SHP77 (cell line): ENCODE measurements at places on chromosomes 3 and 15.

DNA sequence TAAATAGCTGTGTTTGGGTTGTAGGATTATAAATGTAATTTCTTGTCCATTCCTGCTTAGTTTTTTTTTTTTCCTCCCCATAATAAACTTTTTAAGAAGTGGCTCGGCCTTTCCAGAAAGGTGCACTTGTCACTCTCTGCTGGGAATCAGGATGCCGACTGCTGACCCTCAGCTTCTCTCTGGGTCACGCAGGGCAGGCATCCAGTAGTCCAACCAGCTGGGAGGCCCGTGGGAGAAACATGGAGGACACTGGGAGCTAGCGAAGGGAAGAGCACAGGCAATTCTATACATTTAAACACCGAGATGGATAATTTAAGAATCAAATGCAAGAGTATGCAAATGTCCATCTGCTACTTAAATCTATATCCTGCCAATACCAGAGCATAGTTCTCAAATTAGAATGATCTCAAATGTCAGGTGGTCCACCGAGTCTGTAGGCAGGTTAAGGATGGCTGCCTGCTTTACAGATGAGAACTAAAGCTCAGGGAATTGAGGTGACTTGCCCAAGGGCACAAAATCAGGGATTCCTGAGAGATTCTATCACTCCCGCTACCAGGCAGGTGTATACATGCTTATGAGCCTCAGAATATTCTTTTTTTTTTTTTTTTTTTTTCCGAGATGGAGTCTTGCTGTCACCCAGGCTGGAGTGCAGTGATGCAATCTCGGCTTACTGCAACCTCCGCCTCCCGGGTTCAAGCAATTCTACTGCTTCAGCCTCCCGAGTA lies 64.5 kb downstream of the DAPK2 start:
- DNase-seq, result no peak

- DNase-seq, result peak; percentile 8
Measured at GRCh38 chr3:81419228-81419627, 342.2 kb downstream of the GBE1 start.

DNA sequence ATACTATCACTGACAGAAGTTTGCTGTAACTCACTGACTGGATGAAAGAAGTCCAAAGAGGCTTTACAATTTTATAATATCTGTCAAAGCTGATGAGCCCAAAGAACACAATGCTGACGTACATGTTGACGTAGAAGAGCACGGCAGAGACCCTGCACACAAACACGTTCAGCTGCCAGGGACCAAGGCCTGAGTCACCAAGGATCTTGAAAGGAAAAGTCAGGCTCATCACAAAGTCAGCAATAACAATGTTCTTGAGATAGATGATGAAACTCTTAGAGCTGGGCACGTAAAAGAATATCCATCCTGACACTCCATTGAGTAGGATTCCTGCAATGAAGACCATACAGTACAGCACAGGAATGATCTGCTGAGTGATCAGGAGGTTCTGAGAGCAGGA lies 10.9 kb upstream of the GPR171 start:
- no peak for DNase-seq

- peak; percentile 90 for DNase-seq
Measured at GRCh38 chr3:171829841-171830517, 13.2 kb upstream of the TMEM212 start.

- DNase-seq, result no peak
Measured at GRCh38 chr15:44243141-44243540, 45.4 kb upstream of the GOLM2 start.

DNA sequence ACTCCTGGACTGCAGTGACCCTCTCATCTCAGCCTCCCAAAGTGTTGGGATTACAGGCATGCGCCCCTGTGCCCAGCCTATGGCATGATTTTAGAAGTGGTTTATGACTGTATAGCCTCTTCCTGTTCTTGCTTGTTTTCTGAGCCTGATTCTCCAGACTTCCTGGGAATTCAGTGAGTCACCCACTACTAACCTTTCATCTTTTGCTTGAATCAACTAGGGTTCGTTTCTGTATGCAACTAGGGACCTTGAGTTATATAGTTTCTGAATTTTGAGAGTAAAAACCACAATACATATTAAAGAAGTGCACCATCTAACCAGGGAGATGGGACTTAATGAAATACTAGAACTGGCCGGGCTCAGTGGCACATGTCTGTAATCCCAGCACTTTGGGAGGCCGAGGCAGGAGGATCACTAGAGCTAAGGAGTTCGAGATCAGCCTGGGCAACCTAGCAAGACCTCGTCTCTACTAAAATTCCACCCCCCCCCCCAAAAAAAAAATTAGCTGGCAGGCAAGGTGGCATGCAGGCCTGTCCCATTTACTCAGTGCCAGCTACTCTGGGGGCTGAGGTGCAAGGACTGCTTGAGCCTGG lies 76.0 kb downstream of the ZNF609 start:
- DNase-seq, result no peak

DNA sequence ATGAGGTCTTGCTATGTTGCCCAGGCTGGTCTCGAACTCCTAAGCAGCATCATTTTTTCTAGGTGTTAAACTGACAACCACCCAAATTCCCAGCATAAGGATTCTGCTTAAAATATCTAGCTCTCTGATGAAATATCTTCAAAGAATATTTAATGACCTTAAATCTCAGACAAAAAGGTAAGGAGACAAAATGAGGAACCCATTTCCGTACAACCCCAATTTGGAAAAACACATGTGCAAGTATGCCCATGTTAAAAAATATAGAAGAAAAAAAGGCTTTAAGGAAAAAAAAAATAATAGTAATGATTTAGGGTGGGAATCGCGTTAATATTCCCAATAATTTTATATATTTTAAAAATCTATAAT lies 1.4 kb upstream of the SACM1L start:
- DNase-seq, result no peak

DNA sequence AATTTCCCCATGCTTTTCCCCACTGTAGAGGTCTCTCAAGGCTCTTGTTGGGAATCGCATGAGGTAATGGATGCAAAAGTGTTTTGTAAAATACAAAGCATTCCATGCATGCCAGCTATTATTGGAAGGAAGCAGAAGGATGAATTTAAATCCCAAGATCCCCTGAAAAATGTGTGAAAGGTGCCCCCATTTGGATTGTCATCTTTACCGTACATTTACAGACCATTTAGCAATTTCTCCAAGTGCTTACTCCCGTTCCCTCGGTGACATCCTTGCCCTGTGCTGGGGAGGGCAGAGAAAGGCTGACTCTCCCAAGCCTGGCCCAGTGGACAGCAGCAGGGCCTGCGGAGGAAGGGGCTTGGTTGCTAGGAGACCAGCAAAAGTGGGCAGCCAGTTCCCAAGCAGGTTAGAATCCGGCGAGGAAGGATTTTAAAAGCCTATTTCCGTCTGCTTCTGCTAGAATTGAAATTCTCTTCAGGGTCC lies 31.1 kb upstream of the NEO1 start:
- no peak for DNase-seq

GRCh38 chr15:78207641-78208340 lies 26.6 kb downstream of the ACSBG1 start:
- no peak for DNase-seq

DNA sequence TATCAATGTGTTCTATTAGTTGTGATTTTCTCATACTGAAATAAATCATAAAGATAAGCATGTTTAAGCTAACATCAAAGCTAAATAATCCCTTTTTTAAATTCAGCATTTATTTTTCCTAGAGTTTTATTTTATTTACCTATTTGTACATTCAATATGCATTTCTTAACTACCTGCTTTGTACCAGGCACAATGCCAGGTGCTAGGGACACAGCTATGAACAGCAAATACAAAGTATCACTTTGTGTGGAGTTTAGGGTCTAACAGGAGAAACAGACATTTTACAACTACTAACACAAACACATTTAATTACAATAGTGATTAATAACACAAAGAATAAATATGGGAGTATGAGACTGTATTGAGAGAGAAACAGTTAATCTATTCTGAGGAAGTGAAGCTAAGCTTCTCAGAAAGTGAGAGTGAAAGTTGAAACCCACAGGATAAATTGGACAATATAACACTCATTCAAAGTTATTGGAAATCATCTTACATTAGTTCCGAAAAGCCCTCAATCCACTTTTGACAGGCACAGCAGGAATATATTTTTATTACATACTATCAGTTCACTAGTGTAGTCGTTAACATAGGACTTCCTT lies 159.6 kb downstream of the GBE1 start:
- no peak for DNase-seq

DNA sequence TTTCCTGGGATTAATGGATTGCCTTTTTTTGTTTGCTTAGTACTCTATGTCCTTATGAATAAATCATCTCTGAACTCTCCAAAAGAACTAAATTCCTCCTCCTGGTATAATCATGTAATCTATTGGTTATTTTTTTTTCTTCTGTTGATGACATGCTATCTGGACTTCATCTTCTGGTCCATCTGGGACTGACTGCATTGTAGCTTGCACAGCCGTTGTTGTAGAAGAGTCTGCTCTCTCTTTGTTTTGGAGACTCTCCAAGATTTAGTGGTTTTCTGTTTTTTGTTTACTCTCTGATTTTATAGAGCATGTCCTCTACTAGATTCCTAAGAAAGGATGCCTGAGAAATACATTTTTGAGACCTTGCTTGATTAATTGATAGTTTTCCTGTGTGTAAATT lies 19.1 kb downstream of the IREB2 start:
- no peak for DNase-seq

GRCh38 chr15:47587940-47588802 lies 129.1 kb upstream of the SEMA6D start:
- no peak for DNase-seq

GRCh38 chr15:66780172-66780972 lies 78.3 kb downstream of the SMAD6 start:
- DNase-seq, result no peak

DNA sequence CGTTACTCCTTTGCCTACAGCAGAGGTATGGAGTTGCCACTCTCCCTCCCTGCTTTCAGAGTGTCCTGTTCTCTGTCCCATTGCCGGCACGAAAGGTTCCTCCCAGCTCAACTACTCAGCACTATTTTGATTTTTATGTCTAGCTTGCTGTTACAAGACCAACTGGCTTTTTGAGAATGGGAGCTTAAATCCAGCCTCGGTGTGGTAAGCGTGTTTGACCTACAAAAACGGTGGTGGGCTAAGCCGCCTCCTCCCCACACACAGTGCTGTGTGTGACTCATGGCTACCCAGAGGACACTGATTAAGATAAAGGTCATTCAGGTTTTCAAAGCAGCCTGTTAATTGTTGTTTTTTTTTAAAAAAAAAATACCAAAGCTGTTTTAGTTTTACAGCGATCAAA lies 64.5 kb downstream of the LRTM1 start:
- DNase-seq, result no peak

DNA sequence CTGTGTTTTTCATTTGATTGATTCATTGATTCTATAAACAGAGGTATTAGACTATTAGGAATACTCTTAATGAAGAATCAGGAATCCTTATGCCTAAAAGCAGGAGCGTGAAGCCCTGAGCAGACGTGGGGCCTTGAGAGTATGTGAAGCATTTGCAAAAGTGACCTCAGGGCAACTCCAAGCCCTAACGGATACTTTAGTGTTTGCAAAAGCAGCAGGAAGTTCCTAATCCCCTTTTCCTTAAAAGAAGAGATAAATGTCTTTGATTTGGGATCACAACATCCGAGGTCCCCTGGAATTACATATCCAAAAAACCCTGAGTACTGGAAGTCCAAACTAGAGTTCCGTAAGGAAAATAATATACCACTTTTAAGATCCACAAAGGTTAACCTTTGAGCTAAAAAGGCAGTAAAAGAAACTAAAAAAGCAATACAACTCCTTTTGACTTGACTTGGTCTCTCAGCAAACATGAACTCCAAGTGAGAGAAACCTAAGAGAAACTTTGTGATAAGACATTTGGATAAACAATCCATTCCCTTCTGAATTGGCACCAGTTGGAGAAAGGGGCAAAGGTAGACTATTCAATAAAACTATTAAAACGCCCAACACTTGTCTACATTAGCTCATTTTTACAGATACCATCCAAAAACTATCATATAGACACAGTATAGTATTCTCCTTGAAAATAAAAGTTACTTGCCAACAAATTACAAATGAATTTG lies 27.4 kb downstream of the PRTG start:
- no peak for DNase-seq

- no peak for DNase-seq
Measured at GRCh38 chr3:57227930-57228751, 612 bp downstream of the APPL1 start.

DNA sequence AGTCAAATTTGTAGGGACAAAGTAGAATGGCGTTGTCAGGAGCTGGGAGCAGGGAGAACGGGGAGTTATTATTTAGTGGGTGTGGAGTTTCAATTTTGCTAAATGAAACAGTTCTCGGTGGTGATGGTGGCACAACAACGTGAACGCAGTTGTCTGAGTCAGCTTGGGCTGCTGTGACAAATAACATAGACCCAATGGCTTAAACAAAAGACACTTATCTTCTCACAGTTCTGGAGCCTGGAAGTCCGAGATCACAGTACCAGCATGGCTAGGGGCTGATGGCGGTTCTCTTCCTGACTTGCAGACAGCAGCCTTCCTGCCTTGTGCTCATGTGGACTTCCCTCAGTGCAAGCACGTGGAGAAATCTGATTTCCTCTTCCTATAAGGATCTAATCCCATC lies 90.2 kb downstream of the CHSY1 start:
- DNase-seq, result no peak

- DNase-seq, result no peak
Measured at GRCh38 chr3:114649331-114649730, 355.5 kb downstream of the TIGIT start.

DNA sequence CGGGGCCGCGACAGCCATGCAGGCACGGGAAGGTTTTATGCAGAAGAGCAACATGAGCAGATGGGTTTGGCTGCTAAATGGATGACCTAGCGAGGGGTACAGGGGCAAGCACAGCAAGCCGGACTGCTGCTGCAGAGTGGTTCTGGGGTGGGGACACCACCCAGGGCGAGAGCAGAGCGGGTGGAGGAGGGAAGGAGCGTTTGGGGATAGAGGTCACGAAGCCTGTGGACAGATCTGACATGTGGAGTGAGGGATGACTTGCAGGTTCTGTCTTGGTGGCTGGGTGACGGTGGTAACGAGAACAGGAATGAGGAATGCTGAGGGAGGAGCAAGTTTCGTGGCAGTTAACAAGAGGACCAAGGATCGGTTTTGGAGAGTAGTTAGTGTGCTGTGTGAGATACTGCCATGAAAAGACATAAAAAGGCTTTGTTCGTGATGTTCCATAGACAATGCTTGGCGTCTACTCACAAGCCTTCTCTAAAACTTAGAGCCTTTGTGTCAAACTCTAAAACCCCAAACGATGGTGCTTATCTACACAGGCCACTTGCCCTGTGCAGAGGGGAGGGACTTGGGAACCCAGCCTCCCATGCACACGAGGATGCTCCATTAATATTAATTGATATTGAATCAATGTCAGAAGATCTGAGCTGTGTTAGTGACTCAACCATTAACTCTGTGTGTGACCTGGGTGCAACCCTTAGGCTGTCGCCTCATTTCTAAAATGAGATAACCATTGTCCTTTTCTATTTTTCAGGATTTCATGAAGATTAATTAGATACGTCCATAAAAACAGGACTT lies 132.7 kb upstream of the SLC2A2 start:
- no peak for DNase-seq

GRCh38 chr15:49696433-49696832 lies 75.6 kb downstream of the DTWD1 start:
- DNase-seq, result no peak

- no peak for DNase-seq
Measured at GRCh38 chr15:57313134-57313483, 63.2 kb upstream of the CGNL1 start.
